ENCODE measurements at places on chromosomes 4 and X.

DNA sequence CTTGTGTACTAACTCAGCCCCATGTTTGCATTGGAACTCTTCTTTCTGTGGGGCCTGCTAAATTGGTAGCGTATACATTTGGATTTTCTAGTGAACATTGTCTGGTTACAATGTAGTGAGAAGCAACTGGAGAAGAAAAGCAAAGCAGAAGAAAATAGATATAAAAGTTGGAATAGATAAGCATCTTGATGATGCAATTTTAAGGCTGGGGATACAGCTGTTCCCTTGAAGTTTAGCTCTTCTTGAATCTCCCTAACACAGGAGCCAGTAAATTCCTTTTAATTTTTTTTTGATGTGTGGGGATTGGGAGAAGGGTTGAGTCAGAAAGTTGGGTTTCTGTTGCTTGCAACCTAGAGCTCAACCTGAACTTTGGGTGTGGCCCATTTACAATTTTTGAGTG lies 308.1 kb downstream of the STIM2 start:
- DNase-seq, result no peak

DNA sequence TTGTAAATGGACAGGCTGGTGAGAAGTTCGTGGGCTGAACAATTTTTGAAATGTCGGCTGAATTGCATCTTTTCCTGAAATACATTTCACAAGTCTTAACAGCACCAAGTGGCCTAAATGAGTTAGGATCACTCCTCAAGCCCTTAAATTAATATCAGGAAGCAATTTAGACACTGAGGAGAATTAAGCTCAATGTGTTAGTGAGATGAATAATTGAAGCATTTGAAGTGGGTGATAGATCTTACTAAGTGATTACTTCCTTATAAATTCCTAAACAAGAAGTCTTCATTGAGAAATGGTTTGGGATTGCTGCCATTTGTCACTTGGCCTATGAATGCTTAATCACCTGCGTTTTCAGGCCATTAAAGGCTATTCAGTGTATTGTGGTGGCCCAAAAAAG lies 116.8 kb downstream of the NAA11 start:
- DNase-seq, result no peak

DNA sequence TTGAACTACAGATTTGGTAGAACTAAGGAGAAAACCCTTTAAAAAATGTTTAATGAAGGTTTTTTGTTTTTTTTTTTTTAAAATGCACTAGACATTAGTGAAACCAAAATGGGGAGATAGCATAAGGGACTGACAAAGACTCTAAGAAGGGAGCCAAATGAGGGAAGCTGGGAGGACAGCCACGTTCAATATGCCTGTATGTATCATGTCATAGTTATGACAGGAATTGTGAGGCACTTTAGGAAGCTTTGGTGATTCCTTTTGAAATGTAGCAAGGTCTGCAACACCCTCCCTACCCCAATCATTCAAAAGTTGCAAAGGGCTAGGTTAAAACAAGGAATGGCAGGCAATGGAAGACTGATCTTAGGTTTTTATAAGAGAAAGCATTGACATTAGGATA lies 526.0 kb downstream of the TLL1 start:
- DNase-seq, result no peak

- DNase-seq, result no peak
These were observed 89.6 kb upstream of the KIT start for GRCh38 chr4:54568184-54568583.

DNA sequence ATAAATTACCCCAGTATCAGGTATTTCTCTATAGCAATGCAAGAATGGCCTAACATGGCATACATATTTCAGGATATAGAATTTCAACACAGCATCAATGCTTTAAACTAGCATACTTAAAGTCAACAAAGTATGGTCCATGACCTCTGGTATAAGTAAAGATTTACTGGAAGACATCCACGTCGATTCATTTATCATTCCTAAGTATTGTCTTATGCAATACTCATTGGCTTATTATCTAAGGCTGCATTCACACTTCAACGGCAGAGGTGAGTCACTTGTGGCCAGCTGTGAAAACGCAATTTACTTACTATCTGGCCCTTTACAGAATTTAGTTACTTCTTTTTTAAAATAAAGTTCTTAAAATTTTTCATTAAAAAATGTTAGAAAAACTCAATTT lies 42.6 kb downstream of the ADGRA3 start:
- DNase-seq, result no peak

- no peak for DNase-seq
These were observed 71.4 kb upstream of the ETNPPL start for GRCh38 chr4:108834166-108834834.

- no peak for DNase-seq
These were observed 370.7 kb downstream of the FBXW7 start for GRCh38 chr4:152165146-152165545.

GRCh38 chr4:101500742-101501141 lies 153.4 kb upstream of the PPP3CA start:
- no peak for DNase-seq

DNA sequence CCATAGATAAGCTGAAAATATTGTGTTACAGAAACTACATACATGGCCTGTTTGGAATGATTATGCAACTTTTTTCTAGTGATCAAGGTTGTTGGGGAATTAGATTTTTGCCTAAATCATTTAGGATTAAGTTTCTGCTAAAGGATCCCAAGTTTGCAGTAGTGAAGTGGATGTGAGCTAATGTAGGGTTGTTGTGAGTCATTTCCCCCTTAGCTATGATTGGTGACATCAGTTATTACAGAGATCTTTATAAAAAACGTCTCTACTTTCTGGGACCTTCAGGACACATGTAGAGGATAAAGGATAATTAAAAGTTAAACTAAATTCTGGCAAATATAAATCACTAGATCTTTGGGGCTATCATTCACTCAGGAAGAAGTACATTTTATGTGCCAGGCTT lies 133.3 kb downstream of the GATB start:
- DNase-seq, result no peak

DNA sequence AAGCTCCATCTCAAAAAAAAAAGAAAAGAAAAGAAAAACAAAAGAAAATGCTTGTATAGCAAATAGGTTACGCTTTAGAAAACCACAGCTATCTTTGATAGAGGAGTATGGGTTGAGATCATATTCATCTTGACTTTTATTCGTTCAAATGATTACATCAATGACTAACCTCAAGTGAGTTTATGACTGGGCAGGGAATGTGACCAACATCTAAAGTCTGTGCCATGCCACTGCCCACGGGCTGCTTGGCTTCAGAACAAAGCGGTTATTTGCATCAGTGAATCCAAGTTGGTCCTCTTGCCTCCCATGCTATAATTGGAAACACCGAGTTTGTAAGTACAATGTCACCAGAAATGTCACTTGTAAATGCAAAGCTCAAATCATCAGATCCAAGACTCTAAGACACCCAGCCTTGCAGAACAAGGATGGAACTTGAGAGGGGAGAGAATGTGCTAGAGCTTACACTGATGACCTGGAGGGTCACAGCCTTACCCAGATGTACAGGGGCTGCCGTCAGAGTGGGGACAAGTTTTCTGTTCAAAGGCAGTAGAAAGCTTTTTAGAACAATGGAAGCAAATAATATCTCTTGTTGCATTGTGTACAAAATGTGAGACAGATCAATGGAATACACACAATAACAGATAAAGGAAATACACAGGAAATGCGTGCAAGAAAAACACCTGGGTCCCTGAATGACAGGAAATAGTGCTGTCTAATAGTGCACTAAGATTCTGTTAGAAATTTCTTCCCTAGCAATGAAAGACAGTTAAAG lies 8.4 kb upstream of the OPN1LW start:
- no peak for DNase-seq

DNA sequence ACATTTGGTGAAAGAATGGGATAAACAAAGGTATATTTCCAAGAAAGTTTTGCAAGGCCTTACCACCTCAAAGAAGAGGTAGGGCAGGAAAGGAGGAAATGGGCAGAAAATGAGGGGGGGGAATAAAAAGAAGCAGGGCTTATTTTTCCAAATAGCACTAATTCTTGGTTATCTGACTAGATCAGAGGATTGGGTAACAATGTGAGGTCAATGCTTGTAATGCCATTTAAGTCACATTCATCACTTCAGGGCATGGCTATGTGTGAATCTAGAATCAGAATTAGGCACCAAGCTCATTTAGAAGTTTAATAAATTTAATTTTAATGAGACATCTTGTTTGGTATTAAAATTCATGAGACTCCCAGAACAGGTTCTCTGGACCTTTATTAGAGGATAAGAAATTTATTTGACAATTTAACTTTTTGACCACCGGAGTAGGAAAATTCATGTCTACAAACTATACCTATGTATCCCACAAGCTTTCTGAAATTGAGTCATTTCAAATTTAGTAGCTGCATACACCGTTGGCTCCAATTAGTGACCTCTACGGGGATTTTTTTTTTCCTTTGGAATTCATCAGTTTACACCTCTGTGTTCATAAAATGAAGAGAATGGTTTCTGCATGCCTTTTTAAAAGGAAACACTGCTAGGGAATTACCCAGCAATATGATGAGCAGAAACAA lies 1.4 kb upstream of the STS start:
- no peak for DNase-seq

DNA sequence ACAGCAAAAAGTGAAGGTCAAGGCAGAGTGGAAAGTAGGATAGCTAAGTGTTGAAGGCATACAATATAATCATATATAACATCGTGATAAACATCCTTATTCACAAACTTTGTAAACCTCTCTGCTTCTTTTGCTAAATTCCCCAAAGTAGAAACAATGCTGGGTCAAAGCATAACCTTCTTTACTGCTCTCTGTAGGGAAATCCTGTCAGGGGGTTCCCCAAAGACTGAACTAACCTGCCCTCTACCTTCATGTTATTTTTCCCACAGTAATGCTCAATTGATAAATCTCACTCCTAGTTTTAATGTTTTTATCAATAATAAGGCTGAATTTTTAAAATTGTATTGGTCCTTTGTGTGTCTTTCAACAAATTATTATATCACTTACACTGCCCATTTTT lies 55.7 kb downstream of the DCHS2 start:
- DNase-seq, result no peak

All from Right ventricle myocardium inferior (tissue), 1 donor.